ENCODE measurements at places on chromosomes 12 and 14.

GRCh38 chr14:35353409-35354172 is 51.0 kb downstream of the NFKBIA start:
- no peak for DNase-seq

GRCh38 chr14:106343626-106344025 is 817.2 kb downstream of the TMEM121 start:
- no peak for DNase-seq

DNA sequence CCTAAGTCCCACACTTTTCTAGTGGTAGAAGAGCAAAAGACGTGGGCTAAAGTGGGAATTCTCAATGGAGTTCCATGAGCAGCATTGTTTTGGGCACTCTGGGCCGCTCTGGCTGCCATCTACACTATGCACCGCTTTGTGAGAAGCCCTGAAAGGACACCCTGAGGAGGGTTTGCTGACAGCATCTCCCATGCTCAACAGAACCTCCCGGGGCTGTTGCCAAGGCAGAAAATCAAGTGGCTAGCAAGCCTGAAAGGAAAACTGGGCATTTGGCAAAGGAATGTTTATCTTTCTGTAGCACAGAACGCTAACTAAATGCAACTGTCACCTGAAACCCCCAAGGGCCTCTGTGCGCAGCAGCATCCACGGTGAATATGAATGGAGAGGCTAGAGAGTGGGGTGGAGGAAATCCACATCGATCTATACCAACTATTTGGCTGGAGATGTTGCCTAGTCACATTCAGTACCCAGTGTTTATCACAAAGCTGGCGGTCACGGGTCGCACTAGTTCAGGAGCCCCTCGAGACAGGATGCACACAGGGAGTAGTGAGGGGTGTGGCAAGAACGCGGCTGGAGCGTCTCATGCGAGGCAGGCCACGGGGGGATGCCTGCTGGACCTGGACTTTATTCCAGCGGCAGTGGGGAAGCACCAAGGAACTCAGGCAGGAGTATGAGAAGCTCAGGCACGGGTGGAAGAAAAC is 14.2 kb downstream of the APPL2 start:
- no peak for DNase-seq

DNA sequence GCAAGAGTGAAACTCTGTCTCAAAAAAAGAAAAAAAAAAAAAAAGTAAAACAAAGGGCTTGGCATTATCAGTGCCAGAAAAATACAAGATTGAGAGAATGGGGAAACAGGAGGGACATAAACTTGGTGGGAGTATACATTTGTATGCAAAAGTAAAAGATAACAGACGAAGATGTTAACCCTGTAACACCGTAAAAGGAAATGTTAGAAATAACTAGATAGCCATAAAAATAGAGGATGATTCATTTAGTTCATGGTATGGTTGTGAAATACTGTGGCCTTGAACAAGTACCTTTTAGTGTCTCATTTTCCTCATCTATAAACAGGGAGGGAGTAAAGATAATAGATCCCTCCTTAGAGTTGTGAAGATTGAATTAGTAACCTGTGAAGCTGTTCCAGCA is 33.3 kb downstream of the ATP2A2 start:
- DNase-seq = no peak

DNA sequence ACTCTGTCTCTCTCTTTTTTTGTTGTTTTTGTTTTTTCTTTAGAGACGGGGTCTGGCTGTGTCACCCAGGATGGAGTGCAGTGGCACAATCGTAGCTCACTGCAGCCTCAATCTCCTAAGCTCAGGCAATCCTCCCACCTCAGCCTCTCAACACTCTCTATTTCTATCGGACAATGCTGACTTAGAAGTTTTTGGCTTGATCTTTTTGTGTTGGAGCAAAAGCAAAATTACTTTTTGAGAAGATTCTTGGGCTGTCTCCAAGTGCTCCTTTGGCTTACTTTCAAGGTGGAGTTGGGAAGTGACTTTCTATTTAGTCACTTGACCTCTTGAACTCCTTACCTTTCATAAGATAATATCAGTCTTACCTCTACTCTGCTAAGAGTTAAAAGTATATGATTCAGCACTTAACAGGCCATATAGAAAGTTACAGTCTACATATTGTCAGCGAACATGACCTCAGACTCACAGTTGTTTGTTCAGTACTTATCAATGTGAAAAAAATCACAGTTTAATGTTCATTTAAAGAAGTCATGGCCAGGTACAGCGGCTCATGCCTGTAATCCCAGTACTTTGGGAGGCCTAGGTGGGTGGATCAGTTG is 15.4 kb upstream of the MIA2 start:
- no peak for DNase-seq

DNA sequence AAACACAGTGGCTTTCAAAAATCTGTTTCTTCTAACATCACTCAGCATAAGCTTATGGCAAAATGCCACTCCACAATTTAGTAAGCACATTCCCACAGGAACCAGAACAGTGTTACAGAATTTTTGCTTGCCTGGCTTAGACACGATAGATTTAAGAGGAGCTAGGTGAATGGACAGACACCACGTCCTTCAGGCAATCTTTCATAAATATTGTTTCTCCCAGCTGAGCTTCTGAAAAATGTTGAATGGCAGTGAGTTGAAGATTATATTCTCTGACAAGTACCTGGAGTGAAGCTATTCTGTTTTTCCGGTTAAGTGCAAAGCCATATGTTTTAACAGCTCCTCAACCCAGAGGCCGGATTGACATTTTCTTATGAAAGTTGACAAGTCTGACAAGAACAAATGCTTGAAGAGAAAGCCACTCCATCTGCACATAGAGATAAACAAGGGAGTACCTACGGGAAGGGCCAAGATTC is 102.0 kb downstream of the FSCB start:
- DNase-seq = no peak

- no peak for DNase-seq
Measured at GRCh38 chr14:71441126-71441525, 491.1 kb upstream of the RGS6 start.

DNA sequence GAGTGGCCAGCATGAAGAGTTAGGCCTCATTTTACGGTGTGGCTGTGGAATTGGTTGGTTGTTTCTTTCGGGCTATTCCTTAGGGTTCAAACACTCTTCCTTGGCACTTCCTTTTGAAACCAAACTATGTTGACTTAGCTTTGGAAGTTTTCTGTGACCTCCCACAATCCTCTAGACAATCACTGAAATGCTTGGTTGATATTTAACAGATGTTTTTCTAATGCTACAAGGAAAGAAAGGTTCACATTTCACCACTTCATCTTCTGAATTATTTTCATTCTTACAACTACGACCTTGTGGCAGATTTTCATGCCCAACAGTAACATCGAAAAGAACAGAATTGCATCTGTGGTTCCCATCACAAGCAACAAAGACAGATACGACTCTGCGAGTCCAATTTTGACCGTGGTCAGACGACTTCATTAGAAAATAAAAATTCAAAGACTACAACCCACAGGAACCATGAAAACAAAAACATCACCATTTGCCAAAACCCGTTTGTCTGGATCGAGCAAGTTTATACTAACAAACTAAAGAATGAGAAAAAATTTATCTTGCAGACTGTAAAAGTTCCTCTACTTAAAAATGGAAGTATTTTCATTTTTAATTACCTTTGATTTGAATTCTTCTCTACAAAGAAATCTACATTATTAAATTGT is 16.9 kb downstream of the PRKAB1 start:
- no peak for DNase-seq

GRCh38 chr14:105945896-105946295 is 419.5 kb downstream of the TMEM121 start:
- peak; percentile 28 for DNase-seq

- no peak for DNase-seq
Measured at GRCh38 chr12:120049426-120049825, 60.4 kb downstream of the BICDL1 start.

- DNase-seq = no peak
Measured at GRCh38 chr12:67647181-67647798, 1.3 kb upstream of the DYRK2 start.

- peak; percentile 66 for DNase-seq
Measured at GRCh38 chr12:10673659-10674384, at the start of gene STYK1. TSS of gene STYK1 (minus strand) at chr12:10674052. CDS start at chr12:10634618, 39,434 bp downstream.

DNA sequence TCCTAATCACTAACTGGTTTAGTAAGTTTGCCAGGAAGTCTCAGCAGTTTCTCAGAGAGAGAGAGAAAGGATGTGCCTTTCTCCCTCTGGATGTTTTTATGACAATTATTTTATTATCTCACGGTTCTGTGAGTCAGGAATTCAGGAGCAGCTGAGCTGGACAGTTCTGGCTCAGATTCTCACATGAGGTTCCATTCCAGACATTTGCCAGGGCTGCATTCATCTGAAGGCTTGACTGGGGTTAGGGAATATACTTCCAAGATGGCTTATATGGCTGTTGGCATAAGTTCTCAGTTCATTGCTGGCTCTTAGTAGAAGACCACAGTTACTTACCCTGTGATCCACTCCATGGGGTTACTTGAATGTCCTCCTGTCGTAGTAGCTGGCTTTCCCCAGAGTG is 101.2 kb upstream of the ATF7IP start:
- DNase-seq = no peak

GRCh38 chr12:13599176-13599575 is 382.2 kb downstream of the GRIN2B start:
- no peak for DNase-seq

DNA sequence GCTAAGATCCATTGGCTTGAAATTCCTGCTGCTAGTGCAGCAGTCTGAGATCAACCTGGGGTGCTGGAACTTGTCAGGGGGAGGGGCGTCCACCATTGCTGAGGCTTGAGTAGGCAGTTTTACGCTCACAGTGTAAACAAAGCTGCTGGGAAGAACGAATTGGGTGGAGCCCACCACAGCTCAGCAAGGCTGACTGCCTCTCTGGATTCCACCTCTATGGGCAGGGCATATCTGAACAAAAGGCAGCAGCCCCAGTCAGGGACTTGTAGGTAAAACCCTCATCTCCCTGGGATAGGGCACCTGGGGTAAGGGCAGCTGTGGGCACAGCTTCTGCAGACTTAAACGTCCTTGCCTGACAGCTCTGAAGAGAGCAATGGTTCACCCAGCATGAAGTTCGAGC is 191.7 kb downstream of the ALG10B start:
- no peak for DNase-seq

GRCh38 chr14:104316723-104317491 is 178.5 kb downstream of the KIF26A start:
- no peak for DNase-seq

All from CD4-positive, alpha-beta T cell treated with Interleukin-1 beta for 1 hour (primary cell).